ENCODE measurements at places on chromosomes 3 and 15.

GRCh38 chr3:31853580-31853979 lies 127.5 kb downstream of the OSBPL10 start:
- no peak for DNase-seq

DNA sequence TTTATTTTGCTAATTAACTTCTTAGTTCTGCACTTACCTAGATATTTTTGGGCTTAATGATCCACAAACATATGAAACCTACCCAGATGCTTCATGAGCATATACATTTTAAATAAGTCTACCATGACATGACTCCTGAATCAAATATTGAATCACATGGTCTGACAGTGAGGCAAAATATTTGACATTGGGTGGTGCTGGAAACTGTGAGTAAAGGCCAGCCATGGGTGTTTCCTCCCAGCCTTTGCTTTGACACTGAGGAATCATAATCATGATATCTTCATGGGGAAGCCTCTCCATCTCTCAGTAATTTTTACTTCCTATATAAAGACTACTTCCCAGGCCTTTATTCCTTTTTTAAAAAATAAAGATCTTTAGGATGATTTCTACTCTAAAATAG lies 22.8 kb upstream of the SSR3 start:
- no peak for DNase-seq

- DNase-seq = no peak
These were observed 50.6 kb downstream of the AGTR1 start for GRCh38 chr3:148748283-148748682.

DNA sequence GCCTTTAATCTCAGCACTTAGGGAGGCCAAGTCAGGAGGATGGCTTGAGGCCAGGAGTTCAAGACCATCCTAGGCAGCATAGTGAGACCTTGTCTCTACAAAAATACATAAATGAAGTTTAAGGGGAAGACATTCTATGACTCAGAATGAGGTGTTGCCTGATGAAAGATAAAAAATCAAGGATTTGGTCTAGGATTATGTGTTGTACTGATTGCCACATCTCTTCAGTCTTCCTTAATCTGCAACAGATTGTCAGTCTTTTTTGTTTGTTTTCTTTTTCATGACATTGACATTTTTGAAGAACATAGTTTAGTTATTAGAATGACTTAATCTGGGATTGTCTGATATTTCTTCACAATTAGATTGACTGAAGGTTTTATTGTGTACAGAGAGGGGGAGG lies 26.3 kb upstream of the DPPA4 start:
- no peak for DNase-seq

GRCh38 chr3:16476636-16477035 lies 36.9 kb downstream of the RFTN1 start:
- peak; percentile 65 for DNase-seq

DNA sequence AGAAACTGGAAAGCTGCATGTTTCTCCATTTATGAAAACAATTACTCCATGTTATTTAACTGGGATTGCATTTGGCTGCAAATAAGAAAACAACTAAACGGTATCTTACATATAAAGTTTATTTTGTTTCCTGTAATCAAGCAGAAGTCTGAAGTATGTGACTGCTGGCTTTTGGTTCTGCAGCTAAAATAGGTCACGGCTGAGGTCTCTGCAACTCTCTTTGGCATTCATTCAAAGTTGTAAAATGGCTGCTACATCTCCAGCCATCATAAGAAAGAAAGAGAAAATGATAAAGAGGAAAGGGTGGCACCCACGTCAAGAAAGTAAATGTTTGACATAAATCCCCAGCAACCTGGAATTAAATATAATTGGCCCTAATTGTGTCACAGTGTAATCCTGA lies 406.1 kb downstream of the TBC1D5 start:
- DNase-seq = no peak

DNA sequence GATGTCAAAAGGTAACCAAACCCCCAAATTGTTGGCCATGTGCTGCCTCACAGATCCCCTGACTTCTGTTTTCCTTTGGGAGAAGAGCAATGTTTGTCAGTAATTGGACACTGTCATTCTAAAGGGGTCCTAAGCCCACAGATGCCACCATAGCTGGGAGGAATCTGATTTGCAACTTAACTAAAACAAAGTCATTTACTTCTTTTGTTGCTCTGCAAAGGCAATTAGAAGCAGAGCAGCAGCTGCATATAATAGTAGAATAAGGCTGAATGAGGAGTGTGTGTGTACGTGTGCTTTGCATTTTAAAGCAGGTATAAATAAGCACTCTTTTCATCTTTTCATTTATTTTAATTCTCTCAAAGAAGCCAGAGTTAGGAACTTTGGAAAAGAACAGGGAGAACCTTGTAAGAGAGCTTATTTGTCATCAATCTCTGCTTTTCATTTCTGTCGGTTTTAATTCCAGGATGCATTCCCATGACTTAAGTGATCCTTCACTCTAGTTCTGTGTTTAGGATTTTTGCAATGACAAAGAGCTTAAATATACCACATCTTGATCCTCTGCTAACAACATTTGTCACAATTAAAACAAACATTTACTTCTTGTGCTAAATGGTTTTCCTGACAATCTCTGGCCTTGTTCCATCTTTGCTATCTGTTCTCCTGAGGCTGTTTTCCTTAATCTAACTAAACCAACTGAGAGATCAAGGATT lies 530.2 kb upstream of the CBLB start:
- DNase-seq = no peak

DNA sequence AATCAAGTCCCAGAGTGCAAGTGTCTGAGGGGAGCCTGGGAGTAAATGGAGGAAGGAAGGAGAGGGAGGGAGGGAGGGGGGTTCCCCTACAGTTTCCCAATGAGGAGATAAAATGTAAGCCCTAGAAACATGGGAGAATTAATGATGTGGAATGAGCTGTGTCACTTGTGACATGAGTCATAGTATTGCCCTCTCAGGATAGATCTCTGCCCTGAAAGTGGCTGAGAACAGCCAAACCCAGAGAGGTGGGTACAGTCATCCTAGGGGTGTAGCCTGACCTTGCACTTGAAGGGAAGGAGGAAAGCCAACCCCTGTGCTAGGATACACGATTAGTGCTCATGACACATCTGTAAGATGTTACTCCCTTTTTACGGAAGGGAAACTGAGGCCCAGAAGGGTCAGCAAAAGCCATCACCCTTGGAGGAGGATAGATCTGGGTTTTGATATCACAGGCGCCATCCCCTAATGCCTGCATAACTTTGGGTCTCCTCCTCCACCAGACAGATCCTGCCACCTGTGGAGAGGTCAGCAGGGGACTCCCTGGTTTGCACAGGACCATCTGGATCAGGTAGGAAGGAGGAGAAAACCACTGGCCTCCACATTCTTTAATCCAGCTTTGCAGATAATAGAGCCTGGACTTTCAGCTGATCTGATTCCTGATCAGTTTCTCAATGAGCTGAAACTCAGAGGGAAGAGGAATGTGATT lies 23.1 kb upstream of the USP3 start:
- DNase-seq = peak; percentile 91

GRCh38 chr15:42102646-42103235 lies 8.4 kb upstream of the PLA2G4D start:
- no peak for DNase-seq

DNA sequence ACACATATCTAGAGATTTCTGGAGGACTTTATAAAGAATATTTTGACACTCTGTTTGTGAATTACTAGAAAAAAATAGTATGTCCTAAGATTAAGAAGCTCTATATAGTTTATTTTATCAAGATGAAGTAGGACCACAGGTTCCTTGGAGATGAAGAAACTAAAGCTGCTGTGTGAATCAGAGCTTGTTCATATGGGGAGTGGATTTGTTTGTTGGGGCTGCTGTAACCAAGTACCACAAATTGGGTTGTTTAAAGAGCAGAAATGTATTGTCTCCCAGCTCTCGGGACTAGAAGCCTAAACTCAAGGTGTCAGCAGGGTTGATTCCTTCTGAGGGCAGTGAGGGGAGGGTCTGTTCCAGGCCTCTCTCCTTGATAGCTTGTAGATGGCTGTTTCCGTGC lies 270.6 kb upstream of the UMPS start:
- DNase-seq = no peak

DNA sequence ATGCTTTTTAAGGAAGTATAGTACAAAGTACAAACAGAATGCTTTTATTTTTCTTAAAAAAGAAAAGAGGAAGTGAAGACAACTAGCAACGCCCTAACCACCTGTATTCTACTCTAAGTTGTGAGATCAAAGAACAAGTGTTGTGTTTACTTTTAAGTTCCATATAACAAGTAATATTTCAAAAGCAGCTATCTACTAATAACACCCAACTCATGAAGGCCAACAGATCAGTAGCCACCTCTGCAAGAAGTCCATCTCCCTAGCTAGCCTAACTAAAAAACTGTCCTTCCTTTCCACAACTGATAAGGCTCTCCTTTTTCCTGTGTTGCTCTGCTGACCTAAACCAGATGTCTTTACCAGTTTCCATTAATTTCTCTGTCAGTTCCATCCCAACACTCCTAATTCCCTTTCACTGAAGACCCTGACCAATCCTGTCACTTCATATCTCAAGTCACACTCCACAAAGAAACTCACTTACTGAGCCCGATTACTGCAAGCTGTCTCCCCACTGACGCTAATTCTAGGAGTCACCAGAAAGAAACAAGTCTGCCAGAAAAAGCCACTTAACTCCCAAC lies 26.9 kb downstream of the PHC3 start:
- no peak for DNase-seq

GRCh38 chr3:142884531-142884930 lies 4.4 kb downstream of the PCOLCE2 start:
- no peak for DNase-seq

- DNase-seq = no peak
These were observed 152.4 kb downstream of the LEKR1 start for GRCh38 chr3:156978481-156978961.

GRCh38 chr15:48796521-48796920 lies 14.3 kb downstream of the CEP152 start:
- DNase-seq = no peak

- DNase-seq = no peak
These were observed 57.9 kb downstream of the CCDC33 start for GRCh38 chr15:74294010-74294409.

DNA sequence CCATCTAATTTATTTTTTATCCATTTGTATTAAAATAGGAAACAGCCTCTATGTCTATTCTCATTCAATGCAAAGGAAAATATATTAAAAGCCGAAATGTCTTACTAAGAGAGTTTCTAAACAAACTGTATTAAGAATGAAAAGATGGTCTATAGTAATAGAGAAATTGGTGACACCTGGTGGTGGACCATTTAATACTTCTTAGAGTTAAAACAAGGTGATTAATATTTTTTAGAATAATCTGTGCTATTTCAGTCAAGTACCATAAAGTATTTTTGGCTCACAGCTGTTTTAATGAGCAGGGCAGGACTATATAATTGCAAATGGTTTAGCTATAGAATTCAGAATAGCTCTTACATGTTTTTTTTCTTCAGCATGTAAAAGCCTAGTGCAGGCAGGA lies 55.7 kb downstream of the SYNPR start:
- DNase-seq = no peak

- no peak for DNase-seq
These were observed 180.4 kb upstream of the CTNNB1 start for GRCh38 chr3:41018855-41019254.

DNA sequence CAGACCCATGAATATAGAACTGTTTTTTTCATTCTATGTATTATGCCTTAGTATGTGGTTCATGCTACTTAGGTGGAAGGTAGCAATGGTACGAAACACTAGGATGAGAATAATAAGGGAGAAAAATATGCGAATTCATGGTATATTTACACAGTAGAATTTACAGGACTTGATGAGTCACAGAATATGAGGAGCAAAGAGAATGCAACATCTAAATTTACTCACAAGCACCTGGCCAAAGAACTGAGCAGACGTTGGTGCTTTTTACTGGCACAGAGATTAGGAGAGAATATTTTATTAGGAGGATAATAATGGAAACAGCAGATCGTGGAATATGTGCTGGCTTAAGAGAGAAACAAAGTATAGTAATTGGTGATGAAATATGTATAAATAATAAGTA lies 785.4 kb upstream of the ROBO1 start:
- DNase-seq = no peak

- no peak for DNase-seq
These were observed 207.1 kb downstream of the PTPRG start for GRCh38 chr3:61768284-61769037.

DNA sequence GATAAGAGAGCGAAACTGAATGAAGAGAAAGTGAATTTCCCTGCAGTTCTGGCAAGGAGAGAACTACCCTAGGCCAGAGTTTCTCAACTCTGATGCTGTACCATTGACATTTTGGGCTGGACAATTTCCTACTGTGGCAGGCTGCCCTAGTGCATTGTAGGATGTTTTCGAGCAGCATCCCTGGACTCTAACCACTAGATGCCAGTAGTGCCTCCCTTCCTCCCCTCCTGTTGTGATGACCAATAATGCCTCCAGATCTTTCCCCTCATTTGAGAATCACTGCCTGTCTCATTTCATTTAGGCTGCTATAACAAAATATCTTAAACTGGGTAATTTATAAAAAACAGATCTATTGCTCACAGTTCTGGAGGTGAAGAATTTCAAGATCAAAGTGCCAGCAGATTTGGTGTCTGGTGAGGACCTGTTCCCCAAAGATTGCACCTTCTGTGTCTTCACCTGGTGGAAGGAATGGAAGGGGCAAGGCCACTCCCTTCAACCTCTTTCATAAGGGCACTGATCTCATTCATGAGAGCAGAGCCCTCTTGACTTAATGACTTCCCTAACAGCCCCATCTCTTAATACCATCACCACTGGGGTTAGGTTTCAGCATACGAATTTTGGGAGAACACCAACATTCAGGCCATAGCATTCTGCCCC lies 188.9 kb upstream of the MEIS2 start:
- no peak for DNase-seq

GRCh38 chr3:113252553-113252952 lies 41.2 kb downstream of the BOC start:
- no peak for DNase-seq

- no peak for DNase-seq
These were observed 22.7 kb upstream of the ATP1B3 start for GRCh38 chr3:141853629-141854168.

GRCh38 chr3:172087602-172088580 lies 48.5 kb downstream of the FNDC3B start:
- no peak for DNase-seq

GRCh38 chr15:98802187-98802586 lies 153.8 kb downstream of the IGF1R start:
- DNase-seq = no peak

DNA sequence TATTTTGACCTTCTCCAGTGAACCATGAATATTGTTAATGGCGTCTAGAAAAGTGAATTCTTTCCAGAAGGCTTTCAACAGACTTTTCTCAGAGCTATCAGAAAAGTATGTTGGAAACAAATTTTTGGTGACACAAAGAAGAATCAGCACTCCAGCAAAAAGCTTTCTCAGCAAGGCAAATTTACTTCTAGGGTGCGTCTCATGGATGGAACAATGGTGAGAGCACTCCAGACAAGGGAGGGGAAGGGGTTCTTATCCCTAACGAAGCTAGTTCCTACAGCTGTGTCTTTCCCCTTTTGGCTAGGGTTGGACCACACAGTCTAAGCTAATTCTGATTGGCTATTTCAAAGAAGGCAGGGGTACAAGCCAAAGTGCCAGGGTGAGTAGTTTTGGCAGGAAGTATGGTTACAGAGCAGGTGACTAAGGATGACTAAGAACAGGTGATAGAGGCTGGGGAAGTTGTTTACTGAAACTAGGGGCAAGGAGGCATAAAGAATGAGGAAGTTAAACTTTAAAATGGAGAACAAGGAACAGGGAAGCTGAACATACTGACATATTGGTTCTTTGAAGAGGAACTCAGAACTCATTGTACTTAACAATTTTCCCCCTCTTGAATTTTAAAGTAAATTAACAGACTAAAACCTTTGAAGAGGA lies 959.8 kb downstream of the NAALADL2 start:
- DNase-seq = peak; percentile 50

GRCh38 chr3:114329823-114330222 lies 36.0 kb downstream of the TIGIT start:
- no peak for DNase-seq

Data from Caki2 (cell line).